ENCODE measurements at places on chromosomes 5 and 9. TPM values are rescaled to one million over a fixed set of nuclear protein-coding genes. Genes with fewer than 3 reads are reported as not detected.
A peak's percentile ranks its signal among the peaks of the same experiment; 100 is the strongest.

Gene PCDHGA8
- total RNA-seq, result 1.2 TPM

Gene FAM221B
- not detected for total RNA-seq

Gene HMMR
- total RNA-seq, result 4.0 TPM

Gene NRARP
- total RNA-seq, result 7.3 TPM

GRCh38 chr5:142129446-142130066, 21.0 kb downstream of the NDFIP1 start:
- no peak for DNase-seq
- no peaks in the 10 kb centered on the region for H3K27me3 ChIP-seq
- H3K36me3 ChIP-seq, result peaks cover 10% of the 10 kb centered on the region
- no peaks in the 10 kb centered on the region for H3K4me1 ChIP-seq
- H3K4me3 ChIP-seq, result no peak overlapping the region
- no peak overlapping the region for H3K27ac ChIP-seq

DNA sequence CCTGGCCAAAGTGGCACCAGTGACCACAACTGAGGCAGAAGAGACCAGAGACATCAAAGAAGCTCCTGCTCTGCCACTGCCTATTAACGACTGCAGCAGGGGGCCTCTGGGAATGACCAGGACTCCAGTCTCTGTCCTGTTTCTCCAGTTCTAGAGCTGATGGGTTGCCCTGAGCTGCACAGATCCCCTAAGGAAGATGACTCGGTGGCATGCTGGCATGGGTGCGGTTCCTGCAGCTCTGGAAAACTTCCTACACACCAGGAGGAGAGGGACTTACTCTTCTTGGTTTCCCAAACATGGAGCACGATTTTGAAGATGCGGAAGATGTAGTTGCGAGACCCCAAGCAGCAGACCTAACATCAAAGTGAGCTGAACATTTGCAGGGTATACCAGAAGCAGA, 2.7 kb downstream of the SLIT3 start:
- DNase-seq, result no peak
- H3K36me3 ChIP-seq, result no peaks in the 10 kb centered on the region
- H3K4me1 ChIP-seq, result peaks cover 14% of the 10 kb centered on the region
- no peak overlapping the region for H3K27ac ChIP-seq
- H3K27me3 ChIP-seq, result peaks cover 4% of the 10 kb centered on the region

DNA sequence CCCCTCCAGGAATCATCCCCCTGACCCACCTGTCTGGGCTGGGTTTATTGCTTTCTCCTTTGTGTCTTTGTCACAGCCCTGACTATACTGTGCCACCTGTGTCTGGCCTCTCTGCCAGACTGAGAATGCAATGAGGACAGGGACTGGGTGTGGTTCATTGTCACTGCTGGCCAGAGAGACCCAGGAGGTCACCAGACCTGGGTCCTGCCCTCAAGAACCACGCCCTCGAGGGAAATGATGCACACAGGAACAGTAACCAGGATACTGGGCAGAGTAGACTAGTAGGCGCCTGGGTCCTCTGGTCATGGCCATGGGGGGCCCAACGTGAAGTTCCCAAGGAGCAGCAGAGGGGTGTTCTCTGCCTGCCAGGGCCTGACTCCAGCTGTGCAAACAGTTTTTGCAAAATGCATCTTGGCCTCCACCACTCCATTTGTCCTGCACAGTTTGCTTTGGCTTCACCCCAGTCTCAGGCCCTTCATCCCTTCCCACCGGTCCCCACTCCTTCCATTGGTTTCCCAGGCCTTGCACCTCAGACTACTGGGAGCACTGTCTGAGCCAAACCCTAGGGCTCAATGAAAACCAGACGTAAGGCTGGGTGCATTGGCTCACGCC, 17.8 kb downstream of the RGS3 start:
- no peaks in the 10 kb centered on the region for H3K36me3 ChIP-seq
- no peak for DNase-seq
- peaks cover 3% of the 10 kb centered on the region for H3K27me3 ChIP-seq
- no peak overlapping the region for H3K4me3 ChIP-seq
- peaks cover 19% of the 10 kb centered on the region for H3K4me1 ChIP-seq

Gene BARHL1
- total RNA-seq, result not detected

- H3K4me1 ChIP-seq, result no peaks in the 10 kb centered on the region
- H3K36me3 ChIP-seq, result no peaks in the 10 kb centered on the region
- no peak for DNase-seq
- no peak overlapping the region for H3K27ac ChIP-seq
- peaks cover 14% of the 10 kb centered on the region for H3K27me3 ChIP-seq
Measured at GRCh38 chr9:34475097-34475496, 16.5 kb downstream of the DNAI1 start.

DNA sequence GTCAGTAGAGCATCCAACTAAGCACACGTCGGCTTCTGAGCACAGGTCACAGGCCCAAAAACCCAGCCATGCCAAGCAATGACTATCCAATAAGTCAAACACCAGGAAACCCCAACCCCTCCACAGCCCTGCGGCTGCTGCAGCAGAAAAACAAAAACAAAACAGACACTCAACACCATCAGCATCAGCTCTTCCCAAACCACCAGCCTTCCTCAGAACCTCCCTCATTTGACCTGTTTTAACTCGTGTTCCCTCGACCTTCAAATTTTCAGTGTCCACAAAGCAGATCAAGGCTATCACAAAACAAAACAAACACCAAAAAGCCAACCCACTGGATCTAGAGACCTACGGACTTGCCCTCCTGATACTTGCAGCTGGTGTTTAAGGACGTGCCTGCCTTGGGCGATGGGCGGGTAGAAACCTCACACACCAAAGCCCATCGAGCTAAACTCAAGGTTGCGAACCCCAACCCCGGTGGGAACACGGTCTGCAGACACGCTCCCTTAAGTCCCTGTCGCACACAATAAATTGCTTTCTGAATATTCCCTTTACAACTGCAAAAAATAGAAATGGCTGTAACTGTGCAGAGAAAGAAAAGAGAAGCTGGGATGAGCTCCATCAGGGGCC, 247.1 kb upstream of the ANKRD55 start:
- no peak for DNase-seq
- no peak overlapping the region for H3K27ac ChIP-seq
- H3K36me3 ChIP-seq, result no peaks in the 10 kb centered on the region
- H3K27me3 ChIP-seq, result no peaks in the 10 kb centered on the region
- peaks cover 15% of the 10 kb centered on the region for H3K4me1 ChIP-seq
- H3K4me3 ChIP-seq, result peak overlapping the region; percentile 63

Gene PCDHB3
- 3.6 TPM for total RNA-seq

DNA sequence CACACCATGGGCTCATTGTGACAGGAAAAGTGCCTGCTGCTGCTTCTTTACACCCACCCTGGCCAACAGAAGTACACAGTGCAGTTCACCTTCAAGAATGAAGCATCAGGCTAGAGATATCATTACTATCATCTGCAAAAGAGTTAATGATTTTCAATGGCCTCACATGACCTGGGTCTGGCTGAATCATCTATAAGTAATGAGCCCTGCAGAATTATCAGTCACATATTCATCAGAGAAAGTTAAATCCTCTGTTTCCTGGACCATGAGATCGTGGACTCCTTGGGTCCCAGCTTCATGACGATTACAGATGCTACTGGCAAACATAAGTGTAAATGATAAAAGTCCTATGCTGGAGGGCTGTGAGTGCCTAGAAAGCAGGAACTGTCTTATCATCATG, 8.3 kb downstream of the BAG1 start:
- H3K4me1 ChIP-seq, result no peaks in the 10 kb centered on the region
- no peak for DNase-seq
- no peaks in the 10 kb centered on the region for H3K27me3 ChIP-seq

GRCh38 chr9:136564379-136564988, 18.6 kb upstream of the NOTCH1 start:
- H3K27me3 ChIP-seq, result no peaks in the 10 kb centered on the region
- H3K27ac ChIP-seq, result no peak overlapping the region
- peak; percentile 68 for DNase-seq
- no peaks in the 10 kb centered on the region for H3K36me3 ChIP-seq
- peaks cover 34% of the 10 kb centered on the region for H3K4me1 ChIP-seq

Gene CD274
- 21.4 TPM for total RNA-seq

GRCh38 chr5:22431406-22431805, 421.7 kb downstream of the CDH12 start:
- H3K36me3 ChIP-seq, result no peaks in the 10 kb centered on the region
- no peaks in the 10 kb centered on the region for H3K4me1 ChIP-seq
- no peaks in the 10 kb centered on the region for H3K27me3 ChIP-seq
- H3K4me3 ChIP-seq, result no peak overlapping the region
- no peak for DNase-seq

DNA sequence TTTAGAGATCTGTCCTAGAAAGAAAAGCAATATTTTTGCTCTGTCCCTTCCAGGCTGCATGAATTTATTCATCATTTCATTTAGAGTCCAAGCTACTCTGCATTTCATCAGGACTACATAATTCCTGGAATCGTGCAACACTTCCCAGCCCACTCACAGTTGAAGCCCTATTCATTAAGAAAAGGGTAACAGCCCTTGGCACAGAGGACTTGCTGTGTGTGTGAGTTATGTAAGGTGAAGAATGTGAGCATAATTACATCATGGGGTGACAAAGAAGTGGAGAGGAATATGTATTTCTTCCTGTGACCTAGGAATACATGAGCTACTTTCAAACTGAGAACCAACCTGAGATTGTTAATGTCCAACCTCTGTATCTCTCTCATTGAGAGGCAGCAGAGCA, 317.4 kb downstream of the ARHGEF28 start:
- H3K4me3 ChIP-seq, result no peak overlapping the region
- H3K36me3 ChIP-seq, result no peaks in the 10 kb centered on the region
- peak; percentile 55 for DNase-seq
- no peak overlapping the region for H3K27ac ChIP-seq
- no peaks in the 10 kb centered on the region for H3K27me3 ChIP-seq

Gene FGF18
- total RNA-seq, result 0.89 TPM

DNA sequence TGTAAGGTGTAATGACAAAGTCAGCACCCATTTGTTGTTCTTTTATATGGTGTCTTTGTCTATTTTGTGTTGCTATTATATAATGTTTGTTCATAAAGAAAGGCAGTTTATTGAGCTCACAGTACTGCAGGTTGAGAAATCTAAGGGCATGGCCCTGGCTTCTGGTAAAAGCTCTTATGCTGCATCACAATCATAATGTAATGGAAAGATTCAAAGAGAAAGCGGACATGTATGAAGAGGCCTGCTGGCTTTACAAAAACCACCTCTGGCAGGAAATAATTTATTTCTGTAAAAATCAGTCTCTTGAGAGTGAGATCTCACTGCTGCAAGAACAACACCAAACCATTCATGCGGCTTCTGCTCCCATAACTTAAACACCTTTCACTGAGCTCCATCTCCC, 746.7 kb upstream of the FAM174A start:
- no peak overlapping the region for H3K4me3 ChIP-seq
- no peaks in the 10 kb centered on the region for H3K36me3 ChIP-seq
- H3K27ac ChIP-seq, result no peak overlapping the region
- no peaks in the 10 kb centered on the region for H3K27me3 ChIP-seq
